ENCODE measurements at places on chromosomes 4 and X. TPM values are rescaled to one million over a fixed set of nuclear protein-coding genes. Genes with fewer than 3 reads are reported as not detected.

GRCh38 chrX:53729751-53730150, 43.2 kb upstream of the HUWE1 start:
- no peak for DNase-seq

DNA sequence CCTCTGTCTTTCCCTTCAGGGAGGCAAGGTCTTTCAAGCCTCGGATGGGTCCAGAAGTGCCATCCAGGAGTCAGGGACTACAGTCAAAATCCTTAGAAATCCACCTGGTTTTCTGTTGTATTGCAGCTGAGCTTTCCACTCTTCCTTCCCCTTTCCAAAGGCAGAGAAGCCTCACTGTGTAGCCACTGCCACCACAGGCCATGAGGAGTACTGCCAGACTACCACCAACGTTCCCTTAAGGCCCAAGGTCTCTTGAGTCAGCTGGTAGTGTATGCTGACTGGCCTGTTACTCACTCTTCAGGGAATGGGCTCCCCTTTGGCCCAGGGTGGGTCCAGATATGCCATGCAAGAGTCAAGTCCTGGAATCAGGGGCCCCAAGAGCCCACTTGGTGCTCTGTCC, 1454.1 kb downstream of the PCDH19 start:
- no peak for DNase-seq

DNA sequence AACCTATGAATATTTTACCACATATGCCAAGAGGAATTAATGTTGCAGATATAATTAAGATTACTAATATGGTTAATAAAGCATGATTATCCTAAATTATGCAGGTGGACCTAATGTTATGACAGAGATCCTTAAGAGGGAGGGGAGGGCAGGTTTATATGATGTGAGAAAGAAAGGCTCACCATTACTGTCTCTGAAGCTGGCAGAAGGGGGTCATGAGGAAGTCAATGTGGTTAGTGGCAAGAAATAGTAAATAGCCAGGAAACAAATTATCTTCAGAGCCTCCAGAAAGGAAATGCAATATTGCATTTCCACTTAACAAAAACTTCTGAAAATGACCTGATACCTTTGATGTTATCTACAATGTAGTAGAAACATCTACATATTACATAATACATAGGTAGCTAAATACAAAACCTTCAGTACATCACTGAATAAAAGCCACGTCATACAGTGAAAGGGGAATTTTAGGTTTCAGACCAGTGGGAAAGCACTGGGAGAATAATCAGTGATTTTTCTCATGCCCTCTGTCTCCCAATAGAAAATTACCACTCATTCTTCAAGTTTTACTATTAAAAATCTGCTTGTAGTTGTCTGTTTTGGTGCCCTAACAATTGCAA, 609.2 kb downstream of the SPOCK3 start:
- DNase-seq = no peak

DNA sequence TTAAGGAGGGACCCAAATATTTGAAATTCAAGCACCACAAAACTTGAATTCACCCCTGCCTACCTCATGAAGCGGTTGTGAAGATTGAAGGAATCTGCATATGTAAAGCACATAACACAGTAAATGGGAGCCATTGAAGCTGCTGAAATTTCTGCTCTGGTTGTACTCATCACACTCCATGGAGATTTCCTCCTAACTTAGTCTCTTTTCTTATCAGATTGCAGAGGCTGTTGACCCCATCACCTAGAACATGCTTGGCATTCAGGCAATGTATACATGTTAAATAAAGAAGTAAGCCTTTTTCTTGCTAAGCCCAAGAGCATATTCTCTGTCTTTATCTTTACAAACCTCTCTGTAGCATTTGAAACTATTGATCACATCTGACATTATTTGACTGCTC, 104.9 kb upstream of the TNIP3 start:
- DNase-seq = no peak

DNA sequence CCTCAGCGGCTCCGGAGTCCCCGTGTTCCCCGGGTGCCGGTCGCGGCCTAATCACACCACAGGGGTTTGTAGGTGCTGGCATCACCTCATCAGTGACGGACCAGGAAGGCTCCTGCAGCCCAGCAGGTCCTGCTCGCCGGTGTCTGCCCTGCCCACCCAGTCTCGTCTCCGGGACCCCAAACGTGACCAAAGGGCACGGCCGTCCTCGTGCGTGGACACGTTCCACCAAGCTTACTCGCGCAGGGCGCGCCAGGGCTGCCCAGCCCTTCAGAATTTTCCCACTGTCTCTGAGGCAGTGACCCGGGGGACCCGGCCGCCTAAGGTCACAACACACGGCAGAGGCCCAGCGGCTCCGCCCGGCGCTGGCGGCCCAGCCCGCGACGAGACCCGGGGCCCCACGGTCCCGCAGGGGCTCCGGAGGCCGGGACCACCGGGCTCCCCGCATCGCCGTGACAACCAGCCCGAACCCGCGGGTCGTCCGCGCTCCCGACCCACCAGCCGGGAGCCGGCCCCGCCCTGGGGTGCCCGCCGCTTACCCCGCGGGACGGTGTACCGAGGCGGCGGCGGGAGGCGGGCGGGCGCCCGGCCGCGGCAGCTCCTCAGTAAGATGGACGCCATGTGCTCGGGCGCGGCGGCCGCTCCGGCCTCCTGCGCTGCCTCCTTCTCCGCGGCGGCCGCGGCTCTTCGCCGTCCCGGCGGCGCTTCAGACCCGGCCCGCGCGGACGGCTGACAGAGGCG, 454 bp downstream of the LETM1 start:
- no peak for DNase-seq

- no peak for DNase-seq
These were observed 53.2 kb downstream of the ARHGAP10 start for GRCh38 chr4:147785129-147785528.

GRCh38 chr4:181982856-181983255, 260.3 kb upstream of the TENM3 start:
- DNase-seq = no peak

DNA sequence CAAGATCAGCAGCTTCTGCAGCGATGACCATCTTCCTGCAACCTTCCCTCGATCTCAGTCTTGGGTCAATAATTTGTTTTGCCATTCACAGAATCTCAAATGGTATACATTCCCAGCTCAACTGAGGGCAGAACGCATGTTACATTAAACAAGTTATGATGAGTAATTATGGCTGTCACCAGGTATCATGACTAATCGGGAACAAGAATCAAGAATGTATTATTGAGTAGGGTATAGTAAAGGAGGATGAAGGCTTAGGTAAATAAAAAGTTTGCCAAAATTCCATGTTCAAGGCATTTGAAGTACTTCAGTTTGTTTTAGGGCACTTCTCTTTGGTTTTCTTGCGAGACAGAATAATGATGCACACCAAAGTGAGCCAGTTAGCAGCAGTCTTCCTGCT, 194.1 kb downstream of the SH2D1A start:
- DNase-seq = no peak

GRCh38 chrX:54181202-54181953, 1.7 kb downstream of the FAM120C start:
- no peak for DNase-seq

DNA sequence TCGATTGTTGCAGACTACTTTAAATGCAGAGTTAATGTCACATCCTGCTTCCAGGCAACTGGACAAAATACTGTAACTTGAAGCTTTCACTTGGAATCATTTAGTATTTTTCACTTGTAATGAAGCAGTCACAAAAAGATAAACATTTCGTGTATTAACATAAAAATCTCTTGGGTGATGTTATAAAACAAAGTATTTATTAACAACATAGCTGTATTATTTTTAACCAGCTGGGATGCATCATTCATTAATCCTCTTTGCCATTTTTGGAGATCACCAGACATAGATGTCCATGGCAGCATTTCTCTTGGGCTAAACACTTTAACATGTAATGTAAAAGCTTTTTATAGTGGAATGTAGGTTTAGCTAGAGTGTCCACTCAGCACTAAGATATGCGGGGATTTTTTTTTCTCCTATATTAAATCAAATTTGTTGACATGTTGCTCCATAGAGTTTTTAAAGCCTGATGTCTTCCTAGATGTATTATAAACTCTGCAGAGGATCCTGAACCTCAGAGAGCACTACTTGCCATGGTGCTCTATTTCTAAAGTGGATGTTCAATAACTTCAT, 193.7 kb upstream of the SPANXN4 start:
- DNase-seq = no peak

DNA sequence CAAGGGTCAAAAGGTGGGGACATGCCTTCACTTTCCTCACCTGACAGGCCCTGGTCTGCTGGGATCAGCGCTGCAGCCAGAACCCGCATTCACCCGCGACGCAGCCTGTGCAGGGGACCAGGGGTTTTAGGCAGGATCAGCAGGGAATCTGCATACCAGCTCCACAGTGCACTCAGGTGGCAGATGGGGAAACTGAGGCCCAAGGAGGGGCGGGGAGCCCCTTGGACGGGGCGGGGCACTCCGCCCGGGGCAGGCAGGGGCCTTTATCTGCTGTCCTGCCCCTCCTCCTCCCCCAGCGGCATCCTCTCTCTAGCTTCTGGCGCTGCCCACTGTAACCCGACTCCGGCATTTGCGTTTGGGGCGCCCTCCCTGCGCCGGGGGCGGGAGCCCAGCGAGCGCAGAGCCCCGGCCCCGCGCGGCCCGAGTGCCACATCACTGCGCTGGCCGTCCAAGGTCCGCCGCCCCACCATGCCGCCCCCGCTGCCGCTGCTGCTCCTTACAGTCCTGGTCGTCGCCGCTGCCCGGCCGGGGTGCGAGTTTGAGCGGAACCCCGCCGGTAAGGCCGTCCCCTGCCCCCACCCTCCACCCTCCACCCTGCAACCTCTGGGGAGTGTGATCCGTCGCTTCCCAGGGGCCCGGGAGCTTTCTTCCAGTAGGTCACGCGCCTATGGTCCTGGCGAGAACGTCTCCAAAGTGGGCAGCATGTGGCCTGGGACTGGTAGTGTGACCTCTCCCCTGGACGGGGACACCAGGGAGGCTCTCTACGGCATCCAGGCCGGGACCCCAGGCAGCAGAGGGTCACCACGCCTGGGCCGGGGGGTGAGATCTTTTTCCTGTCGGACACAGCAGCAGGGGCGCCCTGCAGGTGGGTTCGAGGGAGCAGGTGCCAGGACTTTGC, at the start of gene CPZ:
TSS of gene CPZ (plus strand) at position 400 of the 898 bp plus-strand sequence. CDS start at position 469, 69 bp downstream.
- no peak for DNase-seq

DNA sequence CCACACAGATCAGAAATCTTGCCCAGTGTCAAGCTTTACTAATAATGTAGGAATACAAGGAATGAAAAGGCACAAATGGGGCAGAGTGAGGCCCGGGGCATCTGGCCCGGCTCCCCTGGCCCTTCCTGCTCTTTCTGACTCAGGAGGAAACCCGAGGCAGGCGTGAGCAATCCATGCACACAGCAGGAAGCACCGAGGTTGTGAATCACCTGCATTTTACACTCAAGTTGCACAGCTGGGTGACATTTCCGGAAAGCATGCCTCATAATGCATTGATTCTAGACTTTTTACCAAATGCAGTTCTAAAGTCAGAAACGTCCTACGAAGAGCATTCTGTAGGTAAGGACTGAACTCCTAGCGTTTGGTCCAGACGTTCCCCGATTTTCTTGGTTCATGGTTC, 38.9 kb downstream of the PRIMPOL start:
- no peak for DNase-seq

DNA sequence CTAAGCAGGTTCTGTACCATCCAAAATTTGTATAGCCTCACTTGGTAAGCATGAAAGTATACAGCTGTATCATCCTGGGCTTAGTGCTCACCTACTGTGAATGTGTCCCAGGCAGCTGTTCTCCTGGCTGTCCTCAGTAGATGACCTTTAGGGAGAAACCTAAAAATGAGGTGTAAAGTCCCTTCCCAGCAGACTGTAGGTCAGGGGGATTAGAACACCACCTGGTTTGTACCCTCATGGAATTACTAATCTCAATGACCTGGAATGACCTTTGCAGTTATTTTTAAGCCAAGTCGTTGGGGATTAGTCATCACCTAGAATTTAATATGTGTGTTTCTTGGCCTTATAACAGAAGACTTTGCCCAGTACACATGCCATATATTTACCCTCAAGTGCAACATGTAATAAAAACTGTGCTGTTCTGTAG, 39.1 kb upstream of the MBTPS2 start:
- no peak for DNase-seq

GRCh38 chrX:146433771-146434170, 375.8 kb upstream of the CXorf51B start:
- DNase-seq = no peak

The TIGD4 gene
- total RNA-seq = 0.45 TPM

The MSX1 gene
- 0.24 TPM for total RNA-seq

The SLC10A4 gene
- total RNA-seq = 0.39 TPM

The CABS1 gene
- not detected for total RNA-seq

The UNC5C gene
- total RNA-seq = not detected

The NALF2 gene
- not detected for total RNA-seq

The AMOT gene
- 0.14 TPM for total RNA-seq

The VSIG1 gene
- total RNA-seq = not detected

The AIFM1 gene
- total RNA-seq = 38.6 TPM
